ENCODE measurements at places on chromosomes 4 and X.

GRCh38 chrX:154458116-154458953, at the start of gene PLXNA3:
TSS of gene PLXNA3 (plus strand) at chrX:154458281. CDS start at chrX:154460184, 1,903 bp downstream.
- no peak for DNase-seq

GRCh38 chrX:94418065-94418464, 744.1 kb downstream of the FAM133A start:
- DNase-seq, result no peak

DNA sequence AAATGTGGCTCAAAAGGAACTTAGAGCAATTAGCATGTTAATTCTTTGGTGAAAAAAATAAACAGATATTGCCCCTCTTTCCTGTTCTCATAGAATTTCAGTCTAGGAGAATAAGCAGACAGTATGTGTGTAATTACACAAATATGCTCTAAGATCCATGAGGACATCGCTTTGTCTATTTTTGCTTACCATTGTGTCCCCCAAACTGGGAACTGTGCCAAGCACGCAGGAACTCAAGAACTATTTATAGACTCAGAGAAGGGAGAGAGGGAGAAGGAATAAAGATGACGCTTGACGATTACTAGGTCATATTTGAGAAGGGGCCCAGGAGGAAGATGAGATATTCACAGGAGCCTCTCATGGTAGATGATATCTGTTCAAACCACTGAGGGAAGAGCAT, 692.6 kb downstream of the RAB28 start:
- DNase-seq, result no peak

- DNase-seq, result no peak
Measured at GRCh38 chr4:186787536-186787935, 63.9 kb upstream of the FAT1 start.

DNA sequence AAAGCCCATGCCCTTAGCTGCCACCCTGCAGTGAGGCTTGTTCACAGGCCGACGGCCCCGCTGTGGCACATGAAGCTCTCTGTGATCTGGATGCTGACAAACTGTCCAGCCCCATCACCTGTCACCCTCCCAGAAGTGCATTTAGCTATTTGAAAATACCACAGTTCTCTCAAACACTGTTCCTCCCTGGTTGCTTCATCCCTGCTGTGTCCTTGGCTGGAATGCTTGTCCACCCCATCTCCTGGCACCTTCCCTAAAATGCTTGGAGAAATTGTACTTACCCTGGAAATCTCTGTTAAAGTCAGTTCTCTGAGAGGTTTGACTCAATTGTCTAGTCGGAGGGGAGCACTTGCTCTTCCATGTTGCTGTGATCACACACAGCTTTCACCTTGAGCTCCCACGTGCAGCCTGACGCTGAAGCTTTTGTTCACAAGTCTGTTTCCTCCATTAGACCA, 10.1 kb downstream of the SYNPO2 start:
- no peak for DNase-seq

GRCh38 chr4:151753056-151753455, 7.8 kb downstream of the GATB start:
- DNase-seq, result peak; percentile 39

- no peak for DNase-seq
Measured at GRCh38 chr4:23811161-23811560, 78.7 kb downstream of the PPARGC1A start.

- peak; percentile 76 for DNase-seq
Measured at GRCh38 chr4:123415977-123416376, 19.4 kb downstream of the SPRY1 start.

DNA sequence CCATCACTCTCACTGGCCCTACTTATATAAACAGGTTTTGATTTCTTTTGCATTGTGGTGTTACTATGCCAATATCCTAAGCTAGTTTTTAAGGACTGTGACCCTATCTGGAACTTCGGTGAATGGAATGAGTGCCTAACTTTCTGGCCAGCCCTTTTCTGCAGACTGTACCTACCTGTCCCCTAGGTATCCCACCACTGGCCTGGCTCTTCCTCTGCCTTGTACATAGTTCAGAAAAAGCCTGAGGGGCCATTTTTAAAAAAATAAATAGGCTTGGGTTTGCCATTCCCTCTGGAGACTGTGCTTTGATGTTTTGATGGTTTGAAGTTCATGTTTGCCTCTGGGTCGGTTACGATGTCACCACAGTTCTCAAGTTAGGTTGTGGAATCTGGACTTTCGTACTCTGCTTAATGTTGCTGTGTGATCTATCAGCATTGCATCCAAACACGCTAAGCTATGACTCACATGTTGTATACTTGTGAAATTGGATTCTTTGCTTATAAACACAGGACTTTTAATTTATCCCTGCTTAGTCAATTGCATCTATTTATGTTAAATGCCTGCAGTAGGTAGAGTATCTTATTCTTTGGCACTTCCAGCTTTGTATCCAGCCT, 182.0 kb downstream of the ANKRD50 start:
- no peak for DNase-seq

GRCh38 chr4:96972920-96973319, 1133.0 kb downstream of the PDHA2 start:
- no peak for DNase-seq

- peak; percentile 39 for DNase-seq
Measured at GRCh38 chr4:3115637-3116270, 41.3 kb downstream of the HTT start.

GRCh38 chr4:147884536-147884935, 152.6 kb downstream of the ARHGAP10 start:
- DNase-seq, result no peak

- peak; percentile 64 for DNase-seq
Measured at GRCh38 chr4:169810325-169811323, 52.9 kb upstream of the HPF1 start.

DNA sequence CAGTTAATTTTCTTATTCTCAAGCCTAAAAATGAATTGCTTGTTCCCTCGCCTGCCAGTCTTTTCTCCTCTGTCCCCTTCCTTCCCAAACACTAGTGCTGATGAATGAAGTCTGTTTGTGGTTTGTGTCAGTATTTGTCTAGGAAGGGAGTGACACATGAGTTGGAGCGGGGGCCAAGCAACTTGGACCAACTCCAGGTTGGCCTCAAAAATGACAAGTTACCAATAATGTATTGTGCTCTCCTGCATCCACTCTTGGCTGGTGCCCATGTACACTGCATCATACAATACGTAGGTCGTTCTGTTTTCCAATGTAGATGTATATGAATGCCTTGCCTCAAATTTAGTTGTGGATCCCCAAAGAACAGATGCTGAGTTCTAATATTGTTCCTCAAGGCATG, 223.0 kb upstream of the GPC4 start:
- peak; percentile 56 for DNase-seq

- no peak for DNase-seq
Measured at GRCh38 chrX:1389181-1389992, 2.5 kb downstream of the SLC25A6 start.

DNA sequence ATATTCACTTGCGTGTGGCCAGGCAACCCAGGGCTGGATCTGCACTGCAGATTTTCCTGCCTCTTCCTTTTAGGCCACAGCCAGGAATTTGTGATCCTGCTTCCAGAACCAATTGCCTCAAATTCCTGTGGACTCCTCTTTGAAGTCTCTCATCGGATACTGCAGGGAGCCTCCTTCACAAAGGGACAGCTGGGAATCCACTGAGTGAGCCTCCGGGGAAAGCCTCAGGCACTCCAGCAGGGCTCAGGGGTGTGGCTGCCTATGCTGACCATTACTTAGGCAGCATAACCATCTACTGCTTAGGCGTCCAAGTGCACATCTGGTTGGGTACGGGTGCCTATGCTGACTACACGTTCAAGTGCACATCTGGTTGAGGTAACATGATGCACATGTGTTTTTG, 321.5 kb downstream of the NLGN4X start:
- no peak for DNase-seq

DNA sequence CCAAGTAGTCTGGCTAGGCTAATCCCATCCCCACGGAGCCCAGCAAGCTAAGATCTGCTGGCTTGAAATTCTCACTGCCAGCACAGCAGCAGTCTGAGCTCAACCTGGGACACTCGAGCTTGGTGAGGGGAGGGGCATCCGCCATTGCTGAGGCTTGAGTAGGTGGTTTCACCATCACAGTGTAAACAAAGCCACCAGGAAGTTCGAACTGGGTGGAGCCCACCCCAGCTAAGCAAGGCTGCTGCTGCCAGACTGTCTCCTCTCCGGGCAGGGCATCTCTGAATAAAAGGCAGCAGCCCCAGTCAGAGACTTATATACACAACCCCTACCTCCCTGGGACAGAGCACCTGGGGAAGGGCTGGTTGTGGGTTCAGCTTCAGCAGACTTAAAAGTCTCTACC, 639.6 kb downstream of the IQCM start:
- DNase-seq, result no peak

DNA sequence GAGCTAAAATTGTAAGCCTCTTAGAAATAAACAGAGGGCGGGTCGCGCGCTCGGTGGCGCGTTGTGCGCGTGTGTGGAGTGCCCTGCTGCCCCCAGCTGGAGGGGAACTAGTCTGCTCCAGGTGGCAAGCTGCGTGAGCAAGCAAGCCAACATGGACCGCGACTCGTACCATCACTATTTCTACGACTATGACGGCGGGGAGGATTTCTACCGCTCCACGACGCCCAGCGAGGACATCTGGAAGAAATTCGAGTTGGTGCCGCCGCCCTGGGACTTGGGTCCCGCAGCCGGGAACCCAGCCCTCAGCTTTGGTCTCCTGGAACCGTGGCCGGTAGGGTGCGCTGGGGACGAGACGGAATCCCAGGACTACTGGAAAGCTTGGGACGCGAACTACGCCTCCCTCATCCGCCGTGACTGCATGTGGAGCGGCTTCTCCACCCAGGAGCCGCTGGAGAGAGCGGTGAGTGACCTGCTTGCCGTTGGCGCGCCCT, 66.1 kb downstream of the DNAAF6 start:
- no peak for DNase-seq

DNA sequence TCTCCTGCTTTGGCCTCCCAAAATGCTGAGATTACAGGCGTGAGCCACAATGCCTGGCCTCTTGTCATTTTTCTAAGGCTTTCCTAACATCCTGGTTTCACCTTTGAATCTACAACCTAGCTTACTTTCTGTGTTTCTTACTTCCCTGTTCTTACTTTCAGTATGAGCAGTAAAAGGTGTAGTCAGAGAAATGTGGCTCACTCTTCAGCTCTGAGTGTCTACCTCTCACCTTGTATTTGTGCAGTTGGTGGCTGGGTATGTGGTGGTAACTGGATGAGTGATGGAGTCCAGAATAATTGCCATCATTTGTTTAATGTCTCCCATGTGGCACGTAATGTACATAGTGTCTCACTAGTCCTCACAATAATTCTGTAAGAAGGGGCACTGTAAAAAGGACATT, 19.1 kb upstream of the CXCL11 start:
- no peak for DNase-seq

- DNase-seq, result no peak
Measured at GRCh38 chrX:110962451-110962850, 133.5 kb upstream of the PAK3 start.

GRCh38 chr4:86184216-86184900, 175.5 kb downstream of the MAPK10 start:
- DNase-seq, result peak; percentile 36

DNA sequence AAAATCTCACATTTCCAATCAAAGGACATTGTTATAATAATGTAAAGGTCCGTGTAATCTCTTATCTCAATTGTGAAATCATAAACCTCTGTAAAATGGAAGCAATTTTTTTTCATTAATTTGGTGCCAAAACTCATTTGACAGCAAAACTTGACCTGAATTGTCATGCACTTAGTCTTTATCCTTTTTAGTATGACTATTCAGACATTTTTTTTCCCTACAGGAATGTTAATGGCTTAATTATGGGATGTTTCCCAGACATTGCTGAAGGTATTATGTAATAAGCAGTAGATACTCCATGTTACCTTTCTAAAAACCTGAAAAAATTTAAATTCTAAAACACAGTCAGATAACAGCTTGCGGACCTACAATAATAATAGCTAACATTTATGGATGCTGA, 228.9 kb downstream of the LHFPL1 start:
- DNase-seq, result peak; percentile 6

DNA sequence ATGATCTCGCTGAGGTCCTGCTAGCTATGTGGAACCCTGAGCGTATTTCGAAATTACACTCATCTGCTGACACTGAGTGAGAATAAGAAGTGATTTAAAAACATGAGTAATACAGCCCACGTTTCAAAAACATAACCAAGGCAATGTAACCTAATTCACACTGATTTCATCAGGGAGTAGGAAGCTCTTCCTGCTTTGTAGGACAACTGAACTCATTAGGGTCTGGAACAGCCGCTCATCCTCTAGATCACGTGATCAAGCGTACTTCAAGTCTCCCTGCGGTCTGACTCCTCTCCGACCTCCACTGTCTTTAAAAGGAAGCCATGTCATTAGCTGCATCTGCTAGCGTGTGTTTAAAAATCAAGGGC, 138.0 kb downstream of the NSUN7 start:
- DNase-seq, result peak; percentile 87

DNA sequence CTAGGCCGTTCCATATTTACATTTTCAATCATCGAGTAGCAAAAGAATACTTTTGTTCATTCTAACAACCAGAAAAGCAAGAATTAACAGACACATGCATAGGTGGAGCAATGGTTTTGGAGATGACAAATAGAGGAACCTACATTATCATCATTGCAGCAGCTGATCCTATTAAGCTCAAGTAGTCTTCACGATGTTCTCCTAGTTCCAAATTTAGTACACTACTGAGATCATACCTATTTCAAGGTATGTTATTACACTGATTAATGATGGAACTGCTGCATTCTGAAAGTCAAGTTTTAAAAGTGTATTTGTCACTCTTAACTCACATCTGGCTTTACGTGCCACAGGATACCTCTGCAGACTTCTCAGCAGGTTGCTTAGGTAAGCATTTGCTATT, 87.4 kb downstream of the ADGRA3 start:
- DNase-seq, result no peak

GRCh38 chrX:39337451-39337850, 536.2 kb downstream of the MID1IP1 start:
- no peak for DNase-seq

DNA sequence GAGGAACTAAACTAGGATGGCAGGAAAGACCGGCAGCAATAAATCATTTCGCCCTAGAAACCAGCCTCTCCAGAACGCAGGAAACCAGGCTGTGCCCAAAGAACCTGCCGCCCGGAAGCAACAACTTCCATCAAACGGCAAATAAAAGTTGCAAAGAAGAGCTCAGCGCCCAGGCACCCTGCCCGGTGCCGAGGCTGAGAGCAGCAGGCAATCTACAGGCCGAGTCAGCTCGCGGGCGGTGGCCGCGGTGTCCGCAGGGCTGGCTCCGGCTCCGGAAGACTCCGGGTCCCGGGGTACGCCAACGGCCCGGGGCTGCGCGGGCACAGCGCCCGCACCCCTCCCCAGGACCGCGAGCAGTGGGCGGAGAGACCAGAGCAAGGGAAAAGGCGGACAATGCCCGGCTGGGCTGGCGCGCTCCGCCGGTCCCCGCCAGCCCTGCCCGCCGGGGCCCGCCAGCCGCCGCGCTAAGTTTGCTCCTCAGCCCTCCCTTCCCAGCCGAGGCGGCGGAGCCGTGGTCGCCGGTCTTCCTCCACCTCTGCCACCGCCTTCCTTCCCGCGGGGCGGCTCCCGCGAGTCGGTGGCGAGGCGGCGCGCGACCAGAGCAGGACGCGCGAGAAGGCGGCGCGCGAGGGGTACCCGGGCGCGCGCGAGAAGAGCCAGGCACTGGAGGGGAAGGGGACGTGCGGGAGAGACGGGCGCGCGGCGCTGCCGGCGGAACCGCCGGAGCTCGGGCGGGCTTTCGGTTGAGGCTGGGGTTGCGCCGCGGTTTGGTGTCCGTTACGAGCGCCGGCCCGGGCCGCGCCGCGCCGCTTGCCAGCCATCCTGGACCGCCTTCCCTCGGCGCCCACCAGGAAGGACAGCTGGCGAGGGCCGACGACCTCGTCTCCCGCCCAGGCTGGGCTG, 733 bp downstream of the FRYL start:
- peak; percentile 37 for DNase-seq

- peak; percentile 58 for DNase-seq
Measured at GRCh38 chrX:11239230-11239629, 54.0 kb upstream of the AMELX start.

GRCh38 chrX:76802708-76803107, 375.2 kb downstream of the MAGEE1 start:
- no peak for DNase-seq
